PC-9 (cell line): ENCODE measurements at places on chromosomes 7 and 10. TPM values are rescaled to one million over a fixed set of nuclear protein-coding genes. Genes with fewer than 3 reads are reported as not detected.

- H3K27me3 ChIP-seq = no peaks in the 10 kb centered on the region
- no peak overlapping the region for H3K4me3 ChIP-seq
- peak; percentile 30 for DNase-seq
- peaks cover 15% of the 10 kb centered on the region; the same call in 1 of the 2 replicates for H3K36me3 ChIP-seq
- H3K4me1 ChIP-seq = peaks cover 27% of the 10 kb centered on the region
Measured at GRCh38 chr10:72089618-72090017, 1.3 kb upstream of the SPOCK2 start.

DNA sequence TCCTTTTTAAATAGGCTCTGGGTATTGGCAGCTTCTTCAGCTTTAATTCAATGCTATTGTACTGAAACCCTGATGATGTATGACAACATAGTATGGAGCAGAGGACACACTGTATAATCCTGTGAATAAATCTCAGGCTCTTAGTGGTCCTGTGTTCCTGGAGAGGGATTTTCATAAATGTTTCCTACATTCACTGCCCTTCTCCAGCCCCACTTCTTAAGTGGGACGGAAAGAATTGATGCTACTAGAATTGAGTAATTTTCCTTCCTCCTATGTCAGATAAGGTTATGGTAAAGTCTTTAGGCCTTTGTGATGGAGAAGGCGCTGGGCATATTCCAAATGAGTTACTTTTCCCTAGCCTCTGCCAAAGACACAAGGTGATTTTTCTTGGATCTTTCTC lies 779.4 kb downstream of the TNS3 start:
- no peaks in the 10 kb centered on the region for H3K36me3 ChIP-seq
- H3K27ac ChIP-seq = no peak overlapping the region
- no peaks in the 10 kb centered on the region for H3K27me3 ChIP-seq
- H3K4me1 ChIP-seq = no peaks in the 10 kb centered on the region
- no peak for DNase-seq
- no peak overlapping the region for H3K4me3 ChIP-seq

- H3K36me3 ChIP-seq = no peaks in the 10 kb centered on the region
- H3K27ac ChIP-seq = no peak overlapping the region
- H3K4me1 ChIP-seq = no peaks in the 10 kb centered on the region
- no peak for DNase-seq
- no peak overlapping the region for H3K4me3 ChIP-seq
- H3K27me3 ChIP-seq = no peaks in the 10 kb centered on the region
Measured at GRCh38 chr7:35725280-35725680, 30.3 kb upstream of the HERPUD2 start.

DNA sequence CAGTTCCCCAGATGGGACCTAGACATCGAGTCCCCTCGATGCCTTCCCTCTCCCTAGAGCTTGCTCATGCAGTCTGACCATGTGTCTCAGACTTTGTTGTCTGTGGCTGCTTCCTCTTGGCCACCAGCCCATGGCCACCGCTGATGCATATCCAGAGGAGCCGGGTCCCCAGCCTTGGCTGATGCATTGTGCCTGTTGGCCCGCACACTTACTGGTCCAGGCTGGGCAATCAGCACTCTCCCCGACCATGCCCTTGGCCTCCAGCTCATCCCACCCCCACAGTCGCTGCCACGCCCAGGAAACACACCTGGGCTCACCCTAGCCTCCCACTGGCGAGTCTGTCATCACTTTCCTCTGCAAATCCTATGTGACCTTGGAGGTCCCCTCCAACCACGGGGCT lies 10.1 kb downstream of the NPC1L1 start:
- H3K4me3 ChIP-seq = no peak overlapping the region
- no peak for DNase-seq
- H3K27ac ChIP-seq = no peak overlapping the region

Gene GLI3
- not detected in 2 replicates for total RNA-seq

Gene CCDC172
- total RNA-seq = not detected in 2 replicates

Gene PPP1R3A
- not detected in 2 replicates for total RNA-seq
